Activated CD8-positive, alpha-beta memory T cell treated with anti-CD3 and anti-CD28 coated beads, Interleukin-2, amount 10 ng/mL, durations not matched to agents 7 days and 5 days (primary cell): ENCODE measurements at places on chromosomes 6 and 20. TPM values are rescaled to one million over a fixed set of nuclear protein-coding genes. Genes with fewer than 3 reads are reported as not detected.

Gene DHX35
- 10.5 TPM for total RNA-seq

Gene PGC
- total RNA-seq, result not detected

Gene FRK
- total RNA-seq, result 0.12 TPM

Gene C20orf204
- total RNA-seq, result 17.5 TPM

Gene SLC4A11
- total RNA-seq, result 5.4 TPM

Gene SLC17A1
- not detected for total RNA-seq

Gene LRRC73
- total RNA-seq, result not detected

Gene HLA-DQA1
- total RNA-seq, result 74.4 TPM

Gene PTGIS
- 3.8 TPM for total RNA-seq

Gene GTSF1L
- total RNA-seq, result 0.28 TPM
